ENCODE measurements at places on chromosomes 16 and 17.

DNA sequence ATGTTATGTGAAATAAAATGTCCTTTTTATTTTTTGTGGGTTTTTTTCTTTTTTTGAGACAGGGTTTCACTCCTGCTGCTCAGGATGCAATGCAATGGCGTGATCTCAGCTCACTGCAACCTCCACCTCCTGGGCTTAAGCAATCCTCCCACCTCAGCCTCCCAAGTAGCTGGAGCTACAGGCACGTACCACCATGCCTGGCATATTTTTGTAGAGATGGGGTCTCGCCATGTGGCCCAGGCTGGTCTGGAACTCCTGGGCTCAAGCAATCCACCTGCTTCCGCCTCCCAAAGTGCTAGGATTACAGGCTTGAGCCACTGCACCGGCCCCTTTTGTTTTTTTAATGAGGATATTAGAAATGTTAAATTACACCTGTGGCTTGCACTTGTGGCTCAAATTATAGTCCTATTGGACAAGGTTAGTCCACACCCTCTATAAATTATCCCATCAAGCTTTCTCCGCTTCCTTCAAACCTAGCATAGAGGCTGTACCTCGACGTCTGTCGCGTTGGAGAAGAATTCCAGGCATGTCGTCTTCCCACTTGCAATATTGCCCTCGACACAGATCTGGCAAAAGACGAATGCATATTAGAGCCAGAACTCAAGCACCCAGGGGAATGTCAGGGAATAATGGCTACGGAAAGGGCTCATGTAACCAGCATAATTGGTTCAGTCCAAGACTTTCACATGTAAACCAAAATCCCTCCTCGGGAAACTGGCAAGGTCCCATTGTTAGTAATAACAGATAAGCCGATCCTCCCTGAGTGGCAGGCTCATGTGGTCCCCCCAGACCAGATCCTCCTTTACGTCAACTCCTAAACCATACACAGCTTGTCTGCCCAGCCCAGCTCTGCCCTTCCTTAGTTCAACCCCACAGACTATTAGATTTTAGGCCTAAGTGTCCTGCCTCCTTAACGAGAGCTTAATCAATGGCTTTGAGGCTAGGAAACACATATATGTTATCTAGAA lies 8.2 kb downstream of the TK2 start:
- DNase-seq = no peak

GRCh38 chr17:8354236-8354635 lies 14.6 kb downstream of the ODF4 start:
- no peak for DNase-seq

DNA sequence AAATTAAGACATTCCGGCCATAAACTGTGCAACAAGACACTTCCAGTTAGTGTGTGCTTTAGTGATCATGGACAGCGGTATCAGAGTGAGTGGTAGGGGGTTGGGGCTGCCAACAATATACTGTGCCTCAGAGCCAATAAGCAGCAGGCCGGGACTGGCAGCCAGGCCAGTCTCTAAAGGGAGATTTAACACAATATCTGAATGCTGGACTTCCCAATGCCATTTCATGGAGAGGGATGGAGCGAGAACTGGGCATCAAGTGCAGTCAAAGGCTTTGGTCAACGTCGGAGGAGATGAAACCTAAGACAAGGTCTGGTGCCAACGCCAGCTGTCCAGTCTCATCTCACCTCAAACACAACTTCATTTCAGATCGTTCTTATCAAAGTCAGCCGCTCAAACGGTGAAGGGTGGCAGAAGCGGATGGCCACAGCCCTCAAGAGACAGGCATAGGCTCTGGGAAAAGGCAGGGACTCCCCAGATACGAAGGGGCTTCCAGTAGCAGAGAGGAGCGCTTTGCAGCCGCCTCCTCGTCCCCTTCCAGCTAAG lies 935 bp downstream of the USP32 start:
- DNase-seq = no peak

GRCh38 chr16:67653128-67653788 lies 6.8 kb downstream of the ACD start:
- no peak for DNase-seq

- no peak for DNase-seq
Observed at GRCh38 chr17:61593426-61593825, 2.4 kb upstream of the NACA2 start.

- no peak for DNase-seq
Observed at GRCh38 chr16:49755313-49755620, 100.6 kb downstream of the ZNF423 start.

DNA sequence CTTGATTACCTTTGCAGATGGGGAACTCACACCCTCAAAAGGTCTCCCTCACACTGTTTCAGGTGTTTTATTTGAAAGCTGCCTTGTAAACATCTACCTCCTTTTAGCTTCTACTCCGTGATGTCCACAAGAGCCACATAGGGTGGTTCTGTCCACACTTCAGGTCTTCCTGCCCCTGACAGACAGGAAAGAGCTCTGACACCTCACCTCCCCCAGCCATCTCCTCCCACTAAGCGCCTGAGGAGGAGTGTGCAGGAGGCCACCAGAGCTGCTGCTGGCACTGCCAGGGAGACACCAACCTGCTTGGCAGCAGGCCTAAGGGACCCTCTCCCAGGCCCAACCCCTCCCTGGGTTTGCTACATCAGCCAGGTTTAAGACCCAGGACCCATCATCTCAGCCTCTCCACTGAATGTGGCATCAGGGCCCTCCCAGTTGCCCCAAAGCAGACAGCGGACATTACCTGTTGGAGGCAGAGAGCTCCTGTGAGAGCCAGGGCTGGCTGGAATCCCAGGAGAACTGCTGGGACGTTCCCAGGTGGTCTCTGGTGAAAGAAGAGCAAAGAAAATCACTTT lies 76.4 kb upstream of the RCVRN start:
- DNase-seq = no peak

GRCh38 chr16:89455178-89455577 lies 35.2 kb downstream of the ANKRD11 start:
- no peak for DNase-seq

DNA sequence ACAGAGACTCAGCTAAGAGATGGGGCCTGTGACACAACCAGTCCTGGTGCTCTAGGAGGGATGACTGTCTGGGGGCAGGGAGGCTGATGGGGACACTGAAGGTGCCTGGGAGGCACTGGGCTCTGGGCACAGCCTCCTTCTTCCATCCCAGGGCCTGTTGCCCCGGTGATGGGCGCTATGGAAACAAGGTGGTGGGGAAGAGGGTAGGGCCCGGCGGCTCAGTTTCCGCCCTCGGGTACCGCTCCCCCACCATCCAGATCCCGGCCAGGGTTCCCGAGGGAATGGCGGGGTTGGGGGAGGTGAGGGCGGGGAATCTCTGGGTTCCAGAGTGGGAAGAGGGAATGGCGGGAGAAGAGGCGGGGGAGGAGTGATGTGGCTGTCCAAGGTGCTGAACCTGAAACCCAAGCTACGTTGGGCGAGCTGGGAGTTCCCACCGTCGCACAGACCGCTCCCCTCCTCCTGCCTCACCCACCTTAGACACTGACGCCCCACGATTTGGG lies 981 bp downstream of the KCNH4 start:
- no peak for DNase-seq

- no peak for DNase-seq
Observed at GRCh38 chr17:51611585-51611984, 351.2 kb downstream of the UTP18 start.

DNA sequence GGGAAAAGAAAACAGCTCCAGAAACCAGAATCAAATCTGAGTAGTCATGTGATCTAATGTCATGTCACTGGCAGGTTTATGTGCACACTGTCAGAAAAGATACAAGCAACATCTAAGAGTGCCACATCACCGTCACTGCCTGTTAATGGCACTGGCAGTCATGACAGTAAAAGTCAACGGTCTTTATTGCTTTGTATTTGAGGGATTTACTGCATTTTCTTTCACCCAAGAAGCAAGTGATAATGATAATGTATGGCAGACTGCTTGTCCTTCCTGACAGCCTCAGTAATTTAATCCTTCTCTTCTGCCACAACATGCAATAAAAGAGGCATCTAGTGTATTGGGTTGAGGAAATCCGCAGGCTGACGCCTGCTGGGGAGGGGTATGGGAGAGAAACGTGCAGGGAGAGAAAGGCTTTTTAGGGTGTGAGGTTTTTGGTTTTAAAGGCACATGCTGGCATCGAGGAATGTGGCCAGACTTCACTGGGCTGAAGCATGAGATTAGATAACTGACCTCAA lies 92.4 kb downstream of the RPGRIP1L start:
- DNase-seq = no peak

DNA sequence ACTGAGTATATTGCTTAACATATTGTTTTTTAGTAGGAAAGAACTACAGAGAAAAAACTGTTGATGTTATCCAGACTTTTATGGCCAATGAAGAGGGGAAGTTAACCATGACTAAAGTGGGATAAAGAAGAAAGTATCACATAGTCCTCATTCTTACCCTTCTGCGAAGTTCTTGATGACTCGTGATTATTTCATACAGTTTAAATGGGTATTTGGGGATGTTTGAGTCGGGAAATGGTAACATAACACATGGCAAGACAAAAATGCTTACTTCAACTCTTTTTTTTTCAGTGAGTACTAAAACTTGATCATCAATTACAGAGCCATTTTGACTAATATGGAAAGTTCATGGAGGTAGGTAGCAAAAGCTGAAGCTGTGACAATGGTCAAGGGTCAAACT lies 4.9 kb downstream of the POLG2 start:
- no peak for DNase-seq

- DNase-seq = no peak
Observed at GRCh38 chr16:88561485-88562359, 8.5 kb upstream of the ZC3H18 start.

- no peak for DNase-seq
Observed at GRCh38 chr16:84453061-84453752, 51.3 kb downstream of the MEAK7 start.

DNA sequence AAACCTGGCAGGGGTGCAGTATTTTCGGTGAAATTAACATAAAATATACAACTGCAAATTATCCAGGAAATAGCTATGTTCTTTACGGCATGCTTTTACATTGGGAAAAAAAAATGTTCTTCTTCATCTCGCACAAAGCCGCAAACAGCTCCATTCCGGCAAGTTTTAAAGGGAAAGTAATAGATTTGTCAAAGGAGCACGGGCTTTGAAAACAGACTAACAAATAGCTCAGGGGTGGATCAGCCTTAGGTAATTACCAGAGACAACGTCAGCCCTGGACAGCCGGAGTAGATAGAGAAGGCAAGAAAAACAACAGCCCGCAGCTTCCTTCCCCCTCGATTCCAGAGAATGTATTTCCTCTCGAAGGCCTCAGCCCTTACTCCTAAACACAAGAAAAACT lies 222.5 kb downstream of the C16orf78 start:
- DNase-seq = no peak

DNA sequence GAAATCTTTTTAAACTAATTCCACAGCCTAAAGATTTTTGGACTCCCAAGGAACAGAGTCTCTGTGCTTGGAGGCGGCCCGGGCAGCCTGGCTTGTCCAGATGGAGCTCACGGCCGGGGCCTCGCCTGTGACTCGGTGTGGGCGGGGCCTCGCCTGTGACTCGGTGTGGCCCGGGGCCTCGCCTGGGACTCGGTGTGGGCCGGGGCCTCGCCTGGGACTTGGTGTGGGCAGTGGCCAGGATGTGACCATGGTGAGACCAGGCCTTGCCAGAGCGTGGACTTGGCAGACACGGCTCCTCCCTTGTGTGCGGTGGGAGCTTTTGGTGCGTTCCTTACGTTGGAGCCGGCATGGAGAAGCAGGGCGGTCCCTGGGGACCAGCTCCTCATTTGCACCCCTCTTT lies 92.3 kb downstream of the METRNL start:
- DNase-seq = no peak

DNA sequence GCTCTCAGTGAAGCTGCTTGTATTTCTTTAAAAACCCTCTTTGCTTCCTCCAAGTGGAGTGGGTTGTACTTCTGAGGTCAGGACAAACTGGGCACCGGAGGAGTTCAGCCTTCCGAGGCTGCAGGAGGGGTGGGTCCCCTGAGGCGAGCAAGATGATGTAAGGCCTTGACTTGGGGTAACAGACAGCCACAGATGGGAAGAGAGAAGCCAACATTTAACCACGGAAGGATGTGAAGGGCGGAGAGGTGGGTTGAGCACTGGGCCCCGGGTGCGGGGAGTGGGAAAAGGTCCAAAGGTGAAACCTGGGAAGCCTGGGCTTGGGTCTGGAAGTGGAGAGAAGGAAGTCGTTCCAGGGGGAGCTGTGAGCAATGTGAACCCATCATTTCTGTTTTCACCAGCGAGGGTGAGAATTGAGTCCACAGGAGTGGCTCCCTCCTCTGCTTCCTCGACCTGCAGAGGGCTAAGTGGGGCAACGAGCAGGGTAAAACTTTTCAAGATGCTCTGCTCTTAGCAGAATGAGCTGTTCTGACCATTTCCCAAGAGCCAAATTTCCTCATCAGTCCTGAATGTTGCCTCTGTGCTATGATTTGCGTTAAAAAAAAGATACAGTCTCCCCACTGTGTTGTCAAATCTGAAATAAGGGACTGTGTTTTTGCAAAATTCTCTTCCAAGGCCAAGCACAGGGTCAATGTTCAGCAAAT lies 137.7 kb upstream of the CRHR1 start:
- DNase-seq = no peak
